ENCODE measurements at places on chromosomes 1 and 21.

DNA sequence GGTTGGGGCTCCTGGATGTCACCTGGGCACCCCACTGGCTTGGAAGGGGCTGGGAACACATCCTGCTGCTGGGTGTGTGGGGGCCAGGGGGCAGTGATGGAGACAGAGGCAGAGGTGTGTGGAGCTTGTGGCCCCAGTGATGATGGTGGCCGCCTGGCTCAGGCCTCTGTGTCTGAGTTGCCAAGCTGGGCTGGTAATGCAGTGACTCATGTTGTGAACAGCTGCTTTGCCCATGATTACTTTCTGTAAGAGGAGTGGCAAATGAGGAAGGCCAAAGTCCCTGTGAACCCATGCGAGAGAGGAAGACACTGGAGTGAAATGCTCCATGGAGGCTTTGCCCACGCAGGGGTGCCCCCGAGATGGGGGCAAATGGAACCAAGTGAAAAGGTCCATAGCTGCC, 86.8 kb downstream of the KCNJ6 start:
- DNase-seq = no peak

GRCh38 chr1:242718967-242719366, 194.5 kb upstream of the PLD5 start:
- no peak for DNase-seq

- DNase-seq = no peak
Measured at GRCh38 chr1:207243442-207244408, 77.8 kb upstream of the CD55 start.

GRCh38 chr1:183953031-183953430, 84.5 kb downstream of the COLGALT2 start:
- DNase-seq = no peak

DNA sequence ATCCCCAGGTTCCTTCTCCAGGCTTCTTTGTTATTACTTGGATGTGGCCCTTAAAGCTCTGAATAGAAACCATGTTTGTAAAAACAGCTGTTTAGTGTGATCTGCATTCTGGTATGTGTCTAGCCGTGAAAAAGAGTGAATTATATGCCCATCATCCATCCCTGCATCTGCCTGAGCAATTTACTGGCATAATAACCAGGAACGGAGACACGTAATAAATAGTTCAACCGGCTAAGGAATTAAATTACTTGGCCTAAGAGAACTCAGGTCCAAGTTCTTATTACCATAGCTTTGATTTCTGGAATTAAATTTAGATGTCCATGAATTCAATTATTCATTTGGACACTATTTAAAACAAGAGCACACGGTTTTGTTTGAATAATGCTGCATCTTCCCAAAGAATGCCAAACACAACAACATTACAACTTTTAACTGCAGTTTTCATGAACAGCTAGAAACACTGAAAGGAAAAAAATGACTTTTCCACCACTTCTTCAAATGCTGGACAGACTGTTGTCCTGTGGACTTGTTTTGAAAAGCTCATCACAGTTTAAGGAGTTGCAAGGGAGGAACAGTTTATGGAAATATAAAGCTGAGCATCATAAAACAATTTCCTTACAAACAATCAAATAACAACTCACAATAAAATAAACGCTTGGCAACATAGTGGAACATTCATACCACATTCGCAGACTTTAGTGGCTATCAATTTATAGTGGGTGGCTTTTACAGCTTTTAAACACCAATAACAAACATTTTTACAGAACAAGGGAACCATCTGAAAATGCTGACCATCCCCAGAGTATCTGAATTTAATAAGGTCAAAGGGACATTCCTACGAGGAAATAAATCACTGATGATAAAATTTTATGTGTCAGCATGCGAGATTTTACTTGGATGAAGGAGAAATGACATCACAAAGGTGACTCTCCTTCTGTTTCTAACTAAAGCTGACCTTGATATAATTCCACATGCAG, 144.7 kb downstream of the APP start:
- no peak for DNase-seq

DNA sequence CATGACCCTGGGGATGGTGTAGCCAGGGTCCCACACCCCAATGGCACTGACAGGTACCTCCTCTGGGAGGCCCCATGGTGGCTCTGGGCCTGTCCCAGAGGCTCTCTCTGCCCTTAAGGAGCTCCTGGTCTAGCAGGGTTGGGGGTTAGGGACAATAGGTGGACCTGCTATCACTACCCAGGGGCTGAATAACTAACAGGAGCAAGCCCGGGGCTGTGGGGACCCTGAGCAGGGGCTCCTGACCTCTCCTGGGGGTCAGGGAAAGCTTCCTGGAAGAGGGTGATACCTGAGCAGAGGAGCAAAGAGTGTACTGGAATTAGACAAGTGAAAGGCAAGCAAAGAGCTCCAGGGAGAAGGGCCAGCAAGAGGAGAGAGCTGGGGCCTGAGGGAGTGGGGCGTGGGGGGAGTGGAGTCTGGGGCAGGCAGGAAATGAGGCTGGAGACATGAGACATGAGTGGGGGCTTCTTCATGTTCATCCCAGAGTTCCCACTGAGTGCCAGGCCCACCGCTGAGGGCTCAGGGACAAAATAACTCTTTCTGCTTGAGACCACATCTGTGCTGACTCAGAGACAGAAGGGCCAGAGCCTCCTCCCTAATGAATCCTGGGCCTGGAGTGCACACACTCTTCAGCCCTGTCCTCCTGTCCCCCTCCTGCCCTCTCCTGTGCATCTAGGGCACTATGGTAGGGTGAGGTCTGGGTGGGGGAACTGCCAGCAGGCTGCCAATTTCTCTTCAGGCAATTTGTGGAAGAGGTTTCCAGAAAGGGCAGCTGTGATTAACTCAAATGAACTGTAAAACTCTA, 517.6 kb downstream of the PTPRU start:
- no peak for DNase-seq

DNA sequence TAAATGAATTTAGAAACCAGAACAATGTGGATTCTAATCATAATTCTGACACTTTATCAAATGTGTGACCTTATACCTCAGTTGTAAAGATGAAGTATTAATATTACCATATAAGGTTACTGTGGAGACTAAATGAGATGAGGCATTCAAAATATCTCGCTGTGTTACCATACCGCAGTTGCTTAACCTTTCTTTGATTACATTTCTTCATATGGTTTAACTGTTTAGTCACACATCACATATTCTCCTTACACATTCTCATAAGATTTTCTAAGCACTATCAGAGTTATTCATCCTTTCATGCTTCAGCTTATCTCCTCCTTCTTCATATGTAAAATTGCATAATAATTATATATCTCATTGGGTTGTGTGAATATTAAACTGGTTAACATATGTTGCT, 88.9 kb downstream of the LRRC53 start:
- DNase-seq = no peak

GRCh38 chr1:90359994-90360393, 357.1 kb downstream of the BARHL2 start:
- no peak for DNase-seq

DNA sequence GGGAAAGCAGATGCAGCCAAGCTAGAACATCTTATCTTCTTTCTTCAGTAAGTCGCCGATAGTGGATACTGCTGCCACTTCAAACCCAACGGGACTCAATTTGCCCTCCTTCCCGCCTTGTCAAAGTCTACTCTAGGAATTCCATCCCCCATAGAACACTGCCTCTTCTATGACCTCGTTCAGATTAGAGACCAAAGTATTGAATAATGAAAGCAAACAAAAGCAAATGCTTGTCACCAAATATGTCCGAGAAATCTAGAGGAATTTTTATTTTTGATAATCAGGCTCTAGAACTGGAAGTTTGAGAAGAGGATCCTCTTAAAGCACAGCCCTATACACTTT, 853 bp upstream of the RRAGC start:
- DNase-seq = no peak

DNA sequence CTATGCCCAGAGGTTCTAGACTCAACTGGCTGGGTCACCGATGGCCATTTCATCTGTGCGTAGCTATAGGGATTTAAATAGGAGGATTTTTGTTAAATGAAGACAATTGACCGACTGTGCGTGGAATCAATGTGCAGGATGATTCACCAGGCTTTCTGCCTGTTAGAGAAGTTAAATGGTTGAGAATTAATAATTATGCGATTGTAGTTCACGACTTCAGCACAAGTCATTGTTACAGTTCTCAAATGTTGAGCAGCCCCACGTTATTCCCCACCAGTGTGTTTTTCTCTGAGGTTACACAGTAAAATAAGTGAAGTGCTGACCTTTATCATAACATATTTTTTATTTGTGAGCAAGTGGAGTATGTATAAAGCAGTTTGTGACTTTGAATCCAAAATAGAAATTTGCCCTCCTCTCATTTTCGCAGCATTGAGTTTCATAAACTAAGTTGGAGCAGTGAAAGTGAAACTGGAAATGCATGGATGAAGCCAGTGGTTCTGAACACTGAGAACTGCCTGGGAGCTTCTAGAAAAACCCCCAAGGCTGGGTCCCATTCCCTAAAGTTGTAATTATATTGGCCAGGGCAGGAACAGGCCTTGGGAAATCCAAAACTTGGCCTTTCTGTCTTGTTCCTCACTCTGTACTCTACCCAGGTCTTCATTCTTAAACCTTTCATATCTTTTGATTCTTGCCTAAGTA, 102.6 kb downstream of the GALNT2 start:
- DNase-seq = no peak

DNA sequence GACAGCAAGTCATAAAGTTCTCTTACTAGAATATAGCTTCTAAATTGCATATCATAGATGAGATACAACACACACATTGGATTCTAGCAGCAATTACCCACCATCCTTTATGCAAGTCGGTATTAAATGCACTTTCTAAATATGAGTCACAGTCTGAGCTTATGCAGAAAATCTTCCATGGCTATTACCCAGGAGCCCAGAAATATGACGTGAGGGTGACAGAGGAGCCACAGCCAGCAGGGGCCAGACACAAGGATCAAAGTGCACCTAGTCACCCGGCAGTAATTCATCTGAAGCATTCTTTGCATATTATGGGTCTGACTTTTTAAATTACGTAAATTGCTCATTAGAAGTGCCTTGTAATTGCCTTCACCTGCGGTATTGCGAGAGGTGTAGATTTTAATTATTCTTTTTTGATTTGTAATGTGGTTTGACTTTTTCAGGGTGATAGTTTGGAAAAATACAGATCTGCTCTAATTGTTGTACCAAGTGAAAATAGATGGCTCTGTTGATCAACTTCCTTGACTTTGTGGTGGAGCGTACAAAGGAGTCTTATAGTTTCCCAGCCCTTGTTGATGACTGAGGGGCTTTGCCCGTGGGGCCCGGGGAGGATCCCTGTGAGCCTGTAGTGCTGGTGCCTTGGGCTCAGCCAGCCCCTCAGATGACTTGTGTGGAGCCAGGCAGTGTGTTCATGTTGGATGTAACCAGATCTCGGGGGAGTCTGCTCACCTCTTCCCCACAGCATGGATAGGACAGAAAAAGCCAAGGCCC, 470.0 kb upstream of the VAMP3 start:
- no peak for DNase-seq

GRCh38 chr1:100428160-100428559, 75.9 kb downstream of the CDC14A start:
- DNase-seq = no peak

DNA sequence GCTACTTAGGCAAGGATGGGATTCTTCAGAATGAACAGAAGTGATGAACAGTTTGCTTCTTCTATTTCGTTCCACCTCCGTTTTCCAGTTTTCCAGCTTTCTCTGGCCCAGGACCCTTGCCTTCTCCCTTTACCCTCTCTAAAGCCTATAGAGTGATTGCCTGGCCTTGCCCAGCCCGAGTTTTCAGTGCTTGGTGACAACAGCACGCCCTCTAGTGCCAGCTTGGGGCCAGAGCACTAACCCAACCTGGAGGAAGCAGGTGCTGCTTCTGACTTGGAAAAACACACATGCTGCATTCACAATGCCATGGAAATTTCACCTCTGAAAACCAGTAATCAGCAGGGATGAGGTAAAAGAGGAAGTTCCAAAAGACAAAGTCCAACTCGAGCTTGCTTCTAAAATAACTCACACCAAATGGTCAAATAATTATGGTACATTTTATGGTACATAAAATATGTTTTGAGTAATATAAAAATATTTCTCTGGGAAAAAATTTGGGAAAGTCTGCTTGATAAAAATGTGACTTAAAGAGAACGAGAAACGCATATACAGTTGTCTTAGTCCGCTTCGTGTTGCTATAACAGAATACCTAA, 26.1 kb downstream of the UBE2T start:
- DNase-seq = peak; percentile 57

GRCh38 chr21:25331286-25331685, 276.0 kb downstream of the MRPL39 start:
- no peak for DNase-seq

DNA sequence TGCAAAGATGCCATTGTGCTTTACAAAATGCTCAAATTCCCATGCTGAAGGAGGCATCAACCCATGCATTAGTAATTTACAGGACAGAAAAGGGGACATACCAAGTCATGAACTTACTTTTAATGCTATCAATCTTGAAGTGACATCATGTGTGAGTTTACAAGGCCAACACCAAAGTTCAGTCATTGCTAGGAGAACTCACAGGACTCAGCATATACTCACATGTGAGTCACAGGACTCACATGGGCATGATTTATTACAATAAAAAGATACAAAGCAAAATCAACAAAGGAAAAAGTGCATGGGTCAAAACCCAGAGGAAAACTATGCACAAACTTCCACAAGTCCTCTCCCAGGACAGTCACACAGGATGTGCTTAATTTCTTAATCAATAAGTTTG, 1656.0 kb downstream of the MRPL39 start:
- DNase-seq = no peak

GRCh38 chr1:204466416-204467405, 27.9 kb downstream of the PIK3C2B start:
- no peak for DNase-seq

DNA sequence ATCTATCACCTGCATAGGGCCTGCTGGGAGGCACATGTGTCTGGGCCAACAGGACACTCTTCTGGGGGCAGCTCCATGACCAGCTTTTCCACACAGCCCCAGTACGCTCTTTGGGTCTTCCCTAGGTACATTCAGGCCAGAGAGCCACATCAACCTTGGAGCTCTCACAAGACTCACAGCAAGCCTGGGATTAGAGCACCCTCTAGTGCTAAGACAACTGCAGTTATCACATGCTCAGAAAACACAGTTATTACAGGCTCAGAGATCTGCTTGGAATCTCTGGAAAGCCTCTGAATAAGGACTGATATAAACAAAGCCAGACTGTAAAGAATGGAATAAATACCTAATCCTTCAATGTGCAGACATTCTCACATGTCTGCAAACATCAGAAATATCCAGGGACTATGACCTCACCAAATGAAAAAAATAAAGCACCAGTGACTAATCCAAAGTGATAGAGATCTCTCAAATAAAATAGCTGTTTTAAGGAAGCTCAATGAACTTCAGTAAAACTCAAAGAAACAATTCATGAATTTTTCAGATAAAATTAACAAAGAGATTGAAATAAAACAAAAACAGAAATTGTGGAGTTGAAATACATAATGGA, 563.9 kb upstream of the NR5A2 start:
- DNase-seq = peak; percentile 1

GRCh38 chr1:36099681-36100341, 11.1 kb downstream of the ADPRS start:
- peak; percentile 48 for DNase-seq

GRCh38 chr21:35420656-35421055, 371.6 kb upstream of the RUNX1 start:
- DNase-seq = no peak

Measured in stimulated activated CD8-positive, alpha-beta memory T cell treated with anti-CD3 and anti-CD28 coated beads, Interleukin-15, amount 100 ng/mL, for 48 hours (primary cell).